ENCODE measurements at places on chromosomes 4 and X.

GRCh38 chr4:184400375-184400870 is 73.9 kb downstream of the IRF2 start:
- DNase-seq: no peak

- no peak for DNase-seq
Measured at GRCh38 chr4:47672696-47673095, 165.2 kb downstream of the CORIN start.

GRCh38 chr4:6779667-6780565 is 2.6 kb upstream of the KIAA0232 start:
- no peak for DNase-seq

- DNase-seq: no peak
Measured at GRCh38 chr4:10701702-10702460, 17.3 kb upstream of the CLNK start.

DNA sequence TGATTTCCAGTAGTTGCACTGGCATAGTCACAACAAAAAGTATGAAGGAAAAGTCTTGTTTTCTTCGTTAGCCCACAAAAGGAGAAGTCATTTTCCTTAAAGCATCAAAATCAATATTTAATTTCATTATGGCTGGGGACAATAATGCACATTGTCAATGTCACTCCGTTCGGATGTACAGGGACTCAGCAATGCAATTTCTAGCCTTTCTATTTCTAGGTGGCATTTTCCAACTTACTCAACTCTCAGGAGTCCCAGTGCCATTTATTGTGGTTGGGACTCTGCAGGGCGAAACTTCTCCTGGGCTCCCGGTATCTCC is 99.6 kb downstream of the CEP135 start:
- no peak for DNase-seq

DNA sequence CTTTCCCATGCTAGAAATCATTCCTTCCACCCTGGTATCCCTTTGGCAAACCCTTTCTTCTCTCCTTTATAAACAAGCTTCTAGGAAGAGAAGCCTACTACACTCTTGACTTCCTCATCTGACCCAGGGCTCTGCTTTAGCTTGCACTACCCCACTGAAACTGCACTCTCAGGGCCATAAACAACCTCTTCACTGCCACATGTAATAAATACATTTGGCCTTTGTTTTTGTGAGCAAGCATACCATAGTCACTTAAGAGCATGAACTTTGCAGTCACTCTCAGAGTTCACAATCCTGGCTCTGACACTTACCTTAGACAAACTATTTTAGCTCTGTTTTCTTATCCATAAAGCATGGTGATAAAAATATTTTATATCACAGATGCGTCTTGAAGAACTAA is 50.7 kb upstream of the USP38 start:
- DNase-seq: no peak

GRCh38 chr4:111113591-111113990 is 490.7 kb upstream of the PITX2 start:
- no peak for DNase-seq
